CD4-positive, CD25-positive, alpha-beta regulatory T cell (primary cell): ENCODE measurements at places on chromosomes 5 and 9. TPM values are rescaled to one million over a fixed set of nuclear protein-coding genes. Genes with fewer than 3 reads are reported as not detected.

Gene FOXD4L5
- polyA plus RNA-seq, result not detected

Gene TMC1
- not detected for polyA plus RNA-seq

Gene NUTM2G
- 0.11 TPM for polyA plus RNA-seq

- no peak for DNase-seq
Observed at GRCh38 chr9:135805422-135806022, 101.8 kb downstream of the CAMSAP1 start.

- no peak for DNase-seq
Observed at GRCh38 chr9:92393686-92394085, 10.7 kb downstream of the OGN start.

GRCh38 chr5:125597338-125597737 is 825.9 kb upstream of the GRAMD2B start:
- DNase-seq, result no peak
